Stimulated activated CD4-positive, alpha-beta T cell treated with anti-CD3 and anti-CD28 coated beads, Interleukin-12 subunit alpha, Interleukin-12 subunit beta, amount 100 ng/mL, for 24 hours (primary cell): ENCODE measurements at places on chromosomes 5 and 9.

DNA sequence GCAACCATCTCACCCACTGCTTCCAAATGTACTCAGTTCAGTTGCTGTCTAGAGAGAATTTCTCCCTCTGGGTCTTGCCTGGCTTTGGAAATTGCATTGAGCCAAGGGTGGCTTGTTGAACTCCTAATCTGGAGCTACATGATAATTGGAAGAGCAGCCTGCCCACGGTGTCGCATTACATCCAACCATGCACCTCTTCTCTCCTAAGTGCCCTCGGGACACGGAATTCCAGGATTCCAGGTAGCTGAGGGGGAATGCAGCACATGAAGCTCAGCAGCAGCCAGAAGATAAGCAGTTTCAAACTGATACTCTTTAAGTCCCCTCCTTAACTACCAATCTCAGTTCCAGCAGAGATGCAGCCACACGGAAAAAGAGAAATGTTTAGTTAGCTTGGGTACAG is 509.4 kb upstream of the KLF4 start:
- no peak for DNase-seq

- DNase-seq: no peak
Measured at GRCh38 chr9:9961487-9961886, 651.3 kb downstream of the PTPRD start.

DNA sequence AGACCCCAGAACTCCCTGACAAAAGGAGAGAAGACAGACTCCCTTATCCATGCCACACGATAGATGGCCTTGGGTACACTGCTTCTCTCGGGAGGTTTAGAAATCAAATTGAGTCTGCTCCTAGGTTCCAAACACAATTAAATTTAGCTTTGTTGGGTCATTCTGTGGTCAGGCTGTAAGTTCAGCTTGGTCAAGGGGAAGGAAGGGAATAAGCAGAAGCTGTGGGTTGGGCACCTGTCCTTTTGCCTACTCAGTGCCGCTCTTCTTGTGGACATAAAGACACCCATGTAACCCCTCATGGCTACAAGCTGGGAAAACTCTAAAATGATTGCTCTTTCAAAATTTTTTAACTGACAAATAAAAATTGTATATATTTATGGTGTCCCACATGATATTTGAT is 19.1 kb upstream of the AK3 start:
- no peak for DNase-seq

- DNase-seq: no peak
Measured at GRCh38 chr5:99664972-99665371, 736.2 kb upstream of the CHD1 start.

DNA sequence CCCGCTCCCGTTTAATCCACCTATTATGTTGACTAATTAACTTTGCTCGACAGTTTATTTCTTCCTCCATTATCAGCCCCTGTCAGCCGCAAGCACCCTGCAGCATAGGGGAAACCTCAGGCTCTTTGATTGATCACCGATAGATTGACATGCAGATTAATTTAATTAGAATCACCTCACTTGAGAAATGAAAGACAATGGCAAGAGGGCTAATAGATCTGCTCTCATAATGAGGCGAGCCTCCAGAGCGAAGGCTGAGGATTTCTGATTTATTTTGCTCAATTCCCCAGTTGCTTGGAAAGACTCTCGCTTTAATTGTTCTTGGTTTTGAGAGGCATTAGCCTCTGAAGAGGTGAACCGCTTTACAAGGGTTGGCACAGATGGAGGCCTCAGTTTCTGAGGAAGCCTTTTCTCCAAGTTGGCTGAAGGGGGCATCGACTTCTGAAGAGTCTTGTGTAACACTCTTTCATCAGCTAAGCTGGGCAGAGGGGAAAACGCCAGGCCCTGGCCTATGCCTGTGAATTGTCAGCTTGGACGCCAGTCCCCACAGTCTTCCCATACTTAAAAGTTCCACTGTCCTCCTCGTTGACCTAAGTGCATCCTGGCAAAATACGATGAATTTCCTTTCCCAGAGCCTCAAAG is 275.4 kb downstream of the EBF1 start:
- no peak for DNase-seq

DNA sequence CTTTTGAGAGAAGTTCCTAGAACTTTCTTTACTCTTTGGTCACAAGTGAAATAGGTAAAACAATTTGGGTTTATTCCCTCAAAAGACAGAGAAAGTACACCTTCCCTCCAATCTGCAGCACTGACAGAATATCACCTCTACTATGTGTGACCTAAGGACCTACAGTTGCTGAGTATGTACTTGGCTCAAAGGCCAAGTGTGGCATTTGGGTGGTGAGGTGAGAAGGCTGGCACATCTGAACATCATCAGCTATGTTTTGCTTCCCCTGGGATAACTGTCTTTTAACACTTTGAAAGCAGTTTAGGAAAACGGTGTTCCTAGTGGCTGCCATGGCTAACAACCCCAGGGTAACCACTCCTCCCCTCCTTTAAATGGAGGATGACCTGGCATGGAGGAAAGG is 17.6 kb downstream of the MIER3 start:
- DNase-seq: no peak

- DNase-seq: no peak
Measured at GRCh38 chr5:142151436-142152383, 43.1 kb downstream of the NDFIP1 start.

- DNase-seq: no peak
Measured at GRCh38 chr9:33472881-33473615, 676 bp downstream of the NOL6 start.

DNA sequence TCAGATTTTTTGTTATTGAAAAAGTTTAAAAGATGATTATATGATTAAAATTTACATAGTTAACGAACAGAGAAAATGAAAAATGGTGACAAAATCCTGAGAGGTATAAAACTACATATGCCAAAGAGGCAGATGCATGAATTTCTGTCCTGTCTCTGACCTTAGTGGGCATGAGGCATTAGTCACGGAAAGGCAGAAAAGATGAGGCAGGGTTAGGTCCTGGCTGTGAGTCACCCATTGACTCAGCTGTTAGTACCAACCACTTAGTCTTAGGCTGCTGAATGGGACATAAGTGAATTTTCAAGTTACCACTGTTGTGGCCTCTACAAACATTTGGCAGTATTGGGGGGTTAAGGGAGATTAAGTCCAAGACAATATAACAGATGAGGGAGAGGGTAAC is 33.1 kb downstream of the RASA1 start:
- DNase-seq: peak; percentile 22

DNA sequence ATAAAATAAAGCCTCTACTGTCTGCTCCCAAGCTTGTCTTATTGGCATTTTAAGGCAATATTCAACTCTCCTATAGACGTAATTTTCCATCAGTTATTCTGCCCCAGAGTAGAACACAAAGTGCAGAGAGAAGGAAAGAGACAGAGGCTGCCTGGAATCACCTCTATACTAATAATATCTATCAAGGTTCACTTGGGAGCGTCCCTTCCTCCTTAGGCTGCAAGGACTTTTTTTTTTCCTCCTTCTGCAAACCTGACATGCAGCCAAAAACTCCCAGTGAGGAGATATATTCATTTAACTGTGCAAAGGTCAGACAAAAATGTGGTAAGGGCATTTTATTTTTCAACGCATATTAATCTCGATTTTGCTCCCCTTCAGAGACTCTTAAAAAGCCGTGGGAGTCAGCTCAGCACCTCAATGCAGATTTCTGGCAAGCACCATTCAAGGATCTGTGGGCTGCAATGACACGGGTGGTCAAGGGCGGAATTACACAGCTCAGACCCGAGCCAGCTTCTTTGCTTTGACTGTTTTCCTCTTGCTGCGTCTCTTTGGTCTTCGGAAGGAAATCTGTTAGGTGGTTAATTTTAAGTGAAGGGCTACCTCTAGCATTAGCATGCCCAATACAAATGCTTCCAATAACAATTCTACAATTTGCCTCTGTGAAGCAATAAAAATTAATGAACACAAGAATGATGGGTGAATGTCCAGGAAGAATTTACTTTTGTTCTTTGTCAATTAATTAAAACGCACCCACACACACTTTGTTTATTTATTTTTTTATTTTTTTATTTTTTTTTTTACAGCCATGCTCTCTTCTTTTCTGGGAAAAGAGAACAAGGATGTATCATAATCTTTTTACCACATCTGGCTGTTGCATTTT is 587.7 kb upstream of the GRAMD2B start:
- DNase-seq: no peak

DNA sequence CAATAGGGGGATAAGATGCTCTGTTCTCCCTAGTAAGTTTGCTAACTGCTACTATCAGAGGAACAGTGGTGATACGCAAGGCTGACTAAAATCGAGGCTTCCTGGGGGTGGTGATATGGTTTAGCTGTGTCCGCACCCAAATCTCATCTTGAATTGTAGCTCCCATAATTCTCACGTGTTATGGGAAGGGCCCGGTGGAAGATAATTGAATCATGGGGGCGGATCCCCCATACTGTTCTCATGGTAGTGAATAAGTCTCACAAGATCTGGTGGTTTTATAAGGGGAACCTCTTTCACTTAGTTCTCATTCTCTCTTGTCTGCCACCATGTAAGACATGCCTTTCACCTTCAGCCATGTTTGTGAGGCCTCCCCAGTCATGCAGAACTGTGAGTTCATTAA is 135.1 kb downstream of the LHFPL2 start:
- no peak for DNase-seq

- no peak for DNase-seq
Measured at GRCh38 chr5:119951330-119951934, 322.1 kb downstream of the FAM170A start.

GRCh38 chr9:94916956-94917355 is 190.5 kb downstream of the AOPEP start:
- DNase-seq: no peak

DNA sequence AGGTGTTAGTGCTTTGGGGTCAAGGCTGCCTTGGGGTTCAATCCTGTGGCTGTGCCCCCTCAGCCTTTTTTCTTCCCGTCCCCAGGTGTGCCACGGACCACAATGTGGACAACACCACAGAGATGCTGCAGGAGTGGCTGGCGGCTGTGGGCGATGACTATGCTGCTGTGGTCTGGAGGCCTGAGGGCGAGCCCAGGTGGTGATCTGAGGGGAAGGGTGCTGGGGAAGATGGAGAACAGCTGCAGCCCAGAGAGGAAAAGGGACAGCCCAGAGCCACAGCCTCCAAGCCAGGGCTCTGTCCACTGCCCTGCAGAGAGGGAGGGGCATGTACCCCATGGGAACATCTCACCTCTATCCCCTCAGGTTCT is 2.1 kb downstream of the CERCAM start:
- DNase-seq: no peak

GRCh38 chr5:80623999-80624398 is 30.5 kb upstream of the MSH3 start:
- no peak for DNase-seq

DNA sequence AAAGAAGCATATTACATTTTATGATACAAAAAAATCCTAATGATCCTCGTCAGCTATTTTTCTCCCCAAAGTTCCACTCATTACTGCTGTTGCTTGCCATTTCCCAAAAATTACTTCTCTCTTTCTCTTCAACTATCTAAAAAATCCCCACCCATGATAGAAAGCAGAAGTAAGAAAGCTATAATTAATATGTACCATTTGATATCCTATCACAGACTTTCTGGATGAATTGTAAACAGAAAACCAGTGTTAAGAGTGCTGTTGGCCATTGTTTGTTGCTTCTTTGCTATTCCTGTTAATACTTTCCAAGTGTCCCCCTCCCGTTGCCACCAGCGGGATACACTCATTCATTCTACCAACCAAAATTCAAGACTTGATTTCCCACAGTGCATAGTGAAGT is 136.3 kb upstream of the SMARCA2 start:
- DNase-seq: no peak

DNA sequence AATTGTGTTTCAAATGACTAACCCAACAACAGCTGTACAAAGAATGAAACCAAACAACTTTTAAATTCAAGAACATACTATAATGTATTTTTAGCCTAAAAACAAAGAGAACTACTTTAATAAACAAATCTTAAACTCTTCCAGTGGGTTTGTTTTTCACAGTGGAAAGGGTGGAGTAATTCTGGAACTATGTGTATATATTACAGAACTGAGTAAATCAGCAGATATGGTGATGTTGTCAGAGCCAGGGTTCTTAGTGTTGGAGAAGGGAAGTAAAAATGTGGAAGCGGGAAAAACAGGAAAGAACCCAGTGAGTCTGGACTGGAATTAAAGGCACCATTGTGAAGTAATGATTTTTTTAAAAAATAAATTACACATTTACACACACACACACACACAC is 144.9 kb downstream of the CDK5RAP2 start:
- DNase-seq: no peak

GRCh38 chr5:59685191-59685530 is 208.4 kb downstream of the PDE4D start:
- no peak for DNase-seq

DNA sequence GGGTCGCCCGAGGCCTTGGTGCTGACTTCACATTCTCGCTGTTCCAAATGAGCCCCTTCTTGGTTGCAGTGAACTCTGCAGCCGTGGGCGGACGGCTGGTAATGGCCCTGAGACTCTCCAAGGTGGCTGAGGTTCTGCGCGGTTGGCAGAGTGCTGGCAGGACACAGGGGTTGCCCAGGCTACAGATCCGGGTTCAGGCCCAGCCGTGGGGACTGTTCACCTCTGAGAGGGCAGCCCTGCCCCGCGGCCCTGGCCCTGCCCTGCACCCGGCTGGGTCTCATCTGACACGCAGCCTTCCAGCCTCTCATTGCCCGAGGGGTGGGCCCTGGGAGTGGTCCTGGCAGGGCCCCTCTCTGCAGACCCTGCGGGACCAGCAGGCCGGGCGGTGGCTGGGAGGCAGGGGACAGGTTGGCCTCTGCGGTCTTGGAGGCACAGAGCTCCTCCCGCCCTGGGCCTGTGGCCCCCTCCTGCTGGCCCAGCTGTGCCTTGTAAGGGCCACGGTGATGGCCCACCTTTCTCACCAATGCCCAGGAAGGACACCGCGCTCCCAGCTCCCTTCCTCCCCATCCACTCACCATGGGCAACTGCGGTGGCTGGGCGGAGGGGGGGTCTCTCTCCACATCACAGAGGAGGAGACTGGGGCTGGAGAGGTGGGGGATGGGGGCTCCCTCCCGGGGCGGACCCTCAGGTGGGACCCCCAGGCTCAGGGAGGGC is 51.6 kb downstream of the AHRR start:
- no peak for DNase-seq

DNA sequence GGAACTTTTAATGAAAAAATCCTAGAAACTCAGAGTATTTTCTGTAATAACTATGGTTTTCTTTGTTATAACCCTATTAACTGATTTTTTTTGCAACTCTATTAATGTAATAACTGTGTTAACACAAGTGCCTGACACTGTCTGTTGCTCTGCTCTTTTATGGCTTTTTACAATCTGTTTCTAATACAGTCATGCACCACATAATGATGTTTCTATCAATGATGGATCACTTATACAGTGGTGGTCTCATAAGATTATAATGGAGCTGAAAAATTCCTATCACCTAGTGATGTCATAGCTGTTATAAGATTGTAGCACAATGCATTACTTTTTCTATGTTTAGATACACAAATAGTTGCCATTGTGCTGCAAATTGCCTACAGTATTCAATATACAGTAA is 123.1 kb upstream of the SV2C start:
- DNase-seq: no peak
